Bronchial smooth muscle cell (primary cell): ENCODE measurements at places on chromosomes 7 and 10. TPM values are rescaled to one million over a fixed set of nuclear protein-coding genes. Genes with fewer than 3 reads are reported as not detected.

PDE6C gene
- not detected in 2 replicates for total RNA-seq

SPAM1 gene
- total RNA-seq: not detected in 2 replicates

PTN gene
- total RNA-seq: 5.2 and 38.6 TPM in 2 replicates

STEAP1 gene
- total RNA-seq: 20.0 and 30.7 TPM in 2 replicates

NPC1L1 gene
- total RNA-seq: under 0.01 and 0.09 TPM in 2 replicates
